ENCODE measurements at places on chromosomes 3 and 15. TPM values are rescaled to one million over a fixed set of nuclear protein-coding genes. Genes with fewer than 3 reads are reported as not detected.

GRCh38 chr3:173785004-173785403 is 387.5 kb downstream of the NLGN1 start:
- DNase-seq = no peak
- no peak overlapping the region for H3K4me3 ChIP-seq
- no peaks in the 10 kb centered on the region for H3K4me1 ChIP-seq
- H3K36me3 ChIP-seq = no peaks in the 10 kb centered on the region
- H3K27ac ChIP-seq = no peak overlapping the region

GRCh38 chr3:77699125-77699691 is 659.3 kb downstream of the ROBO2 start:
- H3K36me3 ChIP-seq = no peaks in the 10 kb centered on the region
- no peaks in the 10 kb centered on the region for H3K4me1 ChIP-seq
- DNase-seq = no peak

- no peaks in the 10 kb centered on the region for H3K27me3 ChIP-seq
- H3K4me3 ChIP-seq = no peak overlapping the region
- H3K36me3 ChIP-seq = no peaks in the 10 kb centered on the region
- H3K27ac ChIP-seq = no peak overlapping the region
These were observed 86.4 kb downstream of the WDR76 start for GRCh38 chr15:43913026-43913780.

DNA sequence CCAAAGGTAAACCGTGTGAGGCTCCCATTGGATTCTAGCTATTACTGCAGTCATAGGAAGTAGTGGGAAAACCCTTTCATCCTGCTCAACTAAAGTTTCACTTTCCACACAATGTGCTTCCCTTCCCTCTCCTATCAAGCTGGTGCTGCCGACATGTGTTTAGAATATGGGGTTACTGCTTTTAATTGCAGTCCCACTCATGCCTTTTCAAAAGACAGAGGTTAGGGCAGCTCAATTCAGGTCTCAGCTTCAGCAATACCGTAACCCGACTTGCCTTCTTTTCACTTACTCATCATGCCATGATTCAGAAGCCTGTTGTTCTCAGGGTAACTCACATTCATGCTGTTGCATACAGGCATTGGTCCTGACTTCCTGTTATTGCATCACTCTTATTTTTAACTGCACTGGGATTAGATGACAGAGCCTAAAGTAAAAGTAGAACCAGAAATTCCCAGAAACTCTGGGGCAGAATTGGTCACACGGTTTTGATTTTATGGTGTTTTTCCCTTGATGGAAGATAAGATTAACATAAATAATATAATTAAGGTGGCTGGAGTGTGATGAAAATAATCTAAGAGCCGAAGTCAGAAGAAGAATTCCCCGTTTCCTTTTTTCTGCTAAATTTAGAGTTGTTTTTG is 45.7 kb downstream of the C2CD4B start:
- peak; percentile 53 for DNase-seq
- H3K27me3 ChIP-seq = peaks cover 4% of the 10 kb centered on the region
- peaks cover 43% of the 10 kb centered on the region for H3K4me1 ChIP-seq
- peak overlapping the region; percentile 83 for H3K27ac ChIP-seq

DNA sequence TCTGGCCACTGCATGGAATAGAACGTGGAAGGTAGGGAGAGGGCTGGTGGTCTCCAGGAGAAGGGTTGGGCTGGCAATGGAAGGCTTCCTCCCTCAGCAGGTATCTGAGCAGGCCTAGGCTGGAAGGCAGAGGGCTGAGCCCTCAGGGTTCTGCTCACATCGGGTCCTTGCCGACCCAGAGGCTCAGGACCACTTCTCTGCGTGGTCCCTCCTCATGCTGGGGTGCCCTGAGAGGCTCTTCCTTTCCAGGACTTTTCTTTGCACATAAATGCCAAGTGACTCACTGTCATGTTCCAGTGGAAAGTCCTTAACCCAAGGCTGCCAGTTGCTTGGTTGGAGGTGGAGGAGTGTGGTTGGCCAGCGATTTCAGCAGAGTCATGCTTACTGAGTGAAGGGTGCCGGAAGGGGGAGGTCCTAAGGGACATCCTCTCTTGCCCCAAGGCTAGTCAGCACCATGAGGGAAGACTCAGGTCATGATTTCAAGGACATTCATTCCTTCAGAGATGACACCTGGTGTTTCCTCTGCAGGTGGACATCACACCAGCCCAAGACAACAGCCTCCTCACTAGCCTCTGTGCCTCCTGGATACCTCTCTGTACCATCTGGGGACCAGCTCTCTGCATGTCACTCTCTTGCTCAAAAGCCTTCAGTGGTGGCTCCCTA is 8.2 kb downstream of the SLC6A6 start:
- peak overlapping the region; percentile 78 for H3K27ac ChIP-seq
- peaks cover 35% of the 10 kb centered on the region for H3K4me1 ChIP-seq
- peaks cover 17% of the 10 kb centered on the region for H3K36me3 ChIP-seq
- peak; percentile 61 for DNase-seq
- H3K27me3 ChIP-seq = no peaks in the 10 kb centered on the region

- no peaks in the 10 kb centered on the region for H3K27me3 ChIP-seq
- DNase-seq = no peak
- H3K27ac ChIP-seq = no peak overlapping the region
- H3K4me1 ChIP-seq = peaks cover 22% of the 10 kb centered on the region
- H3K36me3 ChIP-seq = no peaks in the 10 kb centered on the region
- H3K4me3 ChIP-seq = no peak overlapping the region
These were observed 3.1 kb downstream of the ABTB1 start for GRCh38 chr3:127675651-127676391.

DNA sequence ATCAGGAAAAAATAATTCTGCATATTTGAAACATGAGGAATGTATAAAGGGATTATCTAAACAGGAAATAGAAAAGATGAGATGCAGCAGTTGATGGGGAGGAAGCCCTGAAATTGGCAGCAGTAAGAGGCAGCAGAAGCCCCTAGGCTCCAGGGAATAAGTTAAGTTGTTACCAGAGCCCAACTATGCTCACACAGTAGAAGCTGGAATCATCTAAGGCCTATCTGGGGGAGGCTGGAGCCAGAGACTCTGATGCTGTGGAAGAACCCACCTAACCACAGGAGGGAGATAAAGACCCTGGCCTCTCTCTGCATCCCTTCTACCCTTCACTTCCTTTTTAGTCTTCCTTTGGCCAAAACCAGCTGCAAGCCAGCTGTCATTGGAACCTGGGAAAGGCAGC is 519.7 kb downstream of the DIPK2A start:
- H3K36me3 ChIP-seq = no peaks in the 10 kb centered on the region
- no peaks in the 10 kb centered on the region for H3K4me1 ChIP-seq

- H3K27me3 ChIP-seq = no peaks in the 10 kb centered on the region
- no peak overlapping the region for H3K4me3 ChIP-seq
- no peak overlapping the region for H3K27ac ChIP-seq
These were observed 18.0 kb downstream of the MTMR10 start for GRCh38 chr15:30973379-30973778.

Gene MSL2
- total RNA-seq = 42.7 TPM

Gene CD86
- not detected for total RNA-seq

Gene GXYLT2
- total RNA-seq = not detected
